ENCODE measurements at places on chromosomes 2 and 18.

GRCh38 chr2:236774171-236774570 is 204.5 kb downstream of the ACKR3 start:
- no peak for DNase-seq

DNA sequence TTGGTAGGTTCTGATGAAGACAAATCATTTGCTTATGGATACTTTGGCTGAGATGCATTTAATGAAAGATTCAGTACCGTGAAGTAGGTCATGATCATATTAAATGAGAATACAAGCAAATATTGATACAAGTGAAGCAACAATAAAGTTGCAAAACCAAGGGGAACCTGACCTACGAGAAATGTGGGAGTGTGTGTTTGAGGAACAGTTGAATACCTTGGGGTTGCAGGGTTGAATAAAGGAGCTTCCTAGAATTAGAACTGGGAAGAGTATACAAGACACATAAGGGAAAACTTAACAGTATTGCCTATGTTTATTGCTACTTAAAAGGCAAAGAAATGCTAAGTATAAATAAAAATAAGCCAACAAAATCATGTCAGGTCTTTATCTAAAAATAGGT is 702.9 kb downstream of the ERBB4 start:
- DNase-seq, result no peak

- no peak for DNase-seq
These were observed 47.0 kb upstream of the ST3GAL5 start for GRCh38 chr2:85935746-85936208.

DNA sequence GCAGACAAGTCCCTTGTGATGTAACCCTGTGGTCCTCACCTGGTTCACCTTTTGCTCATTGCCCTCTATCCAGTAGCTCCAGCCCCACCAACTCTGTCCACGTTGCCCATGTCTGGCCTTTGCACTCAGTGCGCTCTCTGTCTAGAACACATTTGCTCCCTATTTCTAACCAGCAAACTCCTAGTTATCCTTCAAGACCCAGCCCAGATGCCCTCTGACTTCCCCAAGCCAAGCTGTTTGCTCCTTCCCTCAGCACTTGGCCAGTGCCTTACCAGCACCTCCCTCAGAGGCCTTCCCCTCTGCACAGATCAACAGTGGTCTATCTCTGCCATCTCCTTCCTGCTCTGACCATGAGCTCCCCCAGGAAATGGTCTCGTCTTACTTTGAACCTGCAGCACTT is 137.7 kb downstream of the DYSF start:
- no peak for DNase-seq

- no peak for DNase-seq
These were observed 47.9 kb upstream of the PELI1 start for GRCh38 chr2:64192125-64192479.

DNA sequence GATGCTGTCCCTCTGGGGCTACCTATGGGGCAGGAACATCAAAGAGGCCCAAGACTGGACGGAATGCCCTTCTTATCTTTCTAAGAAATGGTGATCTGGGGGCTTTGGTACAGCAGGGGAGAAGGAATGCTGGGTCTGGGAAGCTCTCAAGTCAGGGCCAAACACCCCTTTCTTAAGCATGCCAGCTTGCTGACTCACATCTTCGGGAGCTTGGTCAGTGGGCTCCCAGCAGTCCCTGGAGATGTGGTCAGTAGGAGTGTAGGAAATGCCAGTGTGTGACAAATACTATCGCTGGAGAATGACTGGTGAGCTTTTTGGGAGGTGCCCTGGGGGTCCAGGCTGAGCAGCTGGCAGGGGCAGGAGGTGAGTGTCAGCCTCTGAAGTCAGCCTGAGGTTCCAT is 105.0 kb upstream of the CDC42EP3 start:
- no peak for DNase-seq

DNA sequence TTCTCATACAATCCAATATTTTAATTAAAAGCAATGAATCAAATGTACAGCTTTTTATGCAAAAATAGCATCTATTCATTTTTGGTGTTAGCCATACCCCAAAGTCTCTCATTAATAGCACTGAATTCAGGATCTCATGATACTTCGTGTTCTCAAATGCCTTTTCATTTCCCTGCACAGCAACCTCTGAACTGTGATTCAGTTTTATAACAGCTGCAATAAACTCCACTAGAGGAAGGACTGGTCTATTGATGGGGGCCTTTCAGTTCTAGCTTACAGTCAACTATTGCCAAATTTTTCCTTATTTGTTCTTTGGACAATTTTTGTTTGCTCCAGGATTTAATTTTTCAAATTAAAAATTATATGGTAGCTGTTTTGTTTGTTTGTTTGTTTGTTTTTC is 4.8 kb upstream of the TMEM87B start:
- no peak for DNase-seq

DNA sequence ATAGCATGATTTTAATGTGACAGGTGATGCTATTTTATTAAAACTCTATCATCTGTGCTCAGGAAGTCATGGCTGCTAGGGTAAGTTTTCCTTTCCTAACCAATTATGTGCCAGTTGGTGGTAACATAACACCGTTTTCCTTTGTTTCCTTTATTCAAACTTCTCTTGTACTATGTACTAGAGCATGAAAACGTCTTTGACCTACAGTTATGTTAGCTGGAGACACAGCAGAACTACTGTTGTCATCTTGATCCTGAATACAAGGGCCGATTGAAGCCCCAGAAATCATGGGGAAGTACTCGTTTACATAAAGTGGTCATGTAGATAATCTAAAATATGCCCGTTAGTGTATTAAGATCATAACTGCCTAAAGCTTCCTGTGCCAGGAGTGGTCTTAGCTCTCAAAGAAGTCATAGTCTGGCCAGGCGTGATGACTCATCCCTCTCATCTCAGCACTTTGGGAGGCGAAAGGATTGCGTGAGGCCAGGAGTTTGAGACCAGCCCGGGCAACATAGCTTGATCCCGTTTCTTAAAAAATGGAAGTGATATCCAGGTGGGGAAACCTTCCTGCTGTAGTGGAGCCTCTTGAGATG is 20.5 kb downstream of the NEDD4L start:
- DNase-seq, result no peak

- DNase-seq, result no peak
These were observed 8.4 kb upstream of the ZNF521 start for GRCh38 chr18:25360301-25360899.

- no peak for DNase-seq
These were observed 582 bp downstream of the RIOK3 start for GRCh38 chr18:23453680-23454058.

DNA sequence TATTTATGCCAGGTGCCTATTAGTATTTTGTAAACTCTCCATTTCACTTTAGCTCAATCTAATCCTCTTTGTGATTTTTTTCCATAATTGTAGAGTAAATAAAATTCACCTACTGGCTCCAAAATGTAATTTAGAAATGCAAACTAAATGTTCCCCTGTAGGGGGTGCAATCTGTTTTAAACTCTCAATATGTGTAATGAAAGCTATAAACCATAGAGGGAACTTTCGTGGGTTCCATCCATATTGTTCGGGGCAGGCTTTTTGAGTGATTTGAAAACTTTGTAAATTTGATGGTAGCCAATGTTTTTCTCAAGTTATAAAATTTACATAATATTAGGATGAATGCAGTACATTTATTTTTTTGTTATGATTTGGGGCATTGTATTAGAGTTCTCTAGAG is 49.4 kb downstream of the TSPYL6 start:
- no peak for DNase-seq

GRCh38 chr2:165373278-165374010 is 96.1 kb upstream of the CSRNP3 start:
- DNase-seq, result no peak

- no peak for DNase-seq
These were observed 4.5 kb upstream of the DYM start for GRCh38 chr18:49464718-49465598.

GRCh38 chr2:68839260-68839833 is 31.9 kb downstream of the BMP10 start:
- no peak for DNase-seq

GRCh38 chr18:52874774-52875173 is 534.8 kb downstream of the DCC start:
- DNase-seq, result no peak

- DNase-seq, result no peak
These were observed 36.0 kb upstream of the TANK start for GRCh38 chr2:161124201-161124600.

- DNase-seq, result no peak
These were observed 402.3 kb upstream of the GYPC start for GRCh38 chr2:126253669-126254068.

GRCh38 chr18:77716282-77716681 is 466.6 kb downstream of the GALR1 start:
- no peak for DNase-seq

GRCh38 chr2:125696560-125696959 is 959.4 kb upstream of the GYPC start:
- no peak for DNase-seq

DNA sequence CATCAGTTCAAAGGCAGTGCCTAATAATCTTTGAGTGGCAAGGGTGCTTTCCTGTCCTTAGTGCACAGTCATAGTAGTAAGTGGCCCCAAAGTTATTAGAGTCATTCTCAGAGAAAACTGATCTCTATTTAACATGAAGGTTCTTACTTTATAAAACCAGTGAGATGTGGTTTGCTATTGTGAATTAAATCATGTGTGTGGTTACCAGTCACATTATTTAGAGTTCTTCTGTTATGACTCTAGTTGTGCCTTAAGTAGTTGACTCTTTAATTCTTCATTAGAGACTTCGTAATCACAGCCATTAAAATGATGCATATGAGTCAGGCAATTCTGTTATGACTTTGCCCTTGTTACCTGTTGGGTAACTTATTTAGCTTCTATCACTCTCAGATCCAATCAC is 1392.9 kb upstream of the ACVR2A start:
- no peak for DNase-seq

GRCh38 chr2:96463119-96463518 is 42.0 kb downstream of the NEURL3 start:
- DNase-seq, result no peak

DNA sequence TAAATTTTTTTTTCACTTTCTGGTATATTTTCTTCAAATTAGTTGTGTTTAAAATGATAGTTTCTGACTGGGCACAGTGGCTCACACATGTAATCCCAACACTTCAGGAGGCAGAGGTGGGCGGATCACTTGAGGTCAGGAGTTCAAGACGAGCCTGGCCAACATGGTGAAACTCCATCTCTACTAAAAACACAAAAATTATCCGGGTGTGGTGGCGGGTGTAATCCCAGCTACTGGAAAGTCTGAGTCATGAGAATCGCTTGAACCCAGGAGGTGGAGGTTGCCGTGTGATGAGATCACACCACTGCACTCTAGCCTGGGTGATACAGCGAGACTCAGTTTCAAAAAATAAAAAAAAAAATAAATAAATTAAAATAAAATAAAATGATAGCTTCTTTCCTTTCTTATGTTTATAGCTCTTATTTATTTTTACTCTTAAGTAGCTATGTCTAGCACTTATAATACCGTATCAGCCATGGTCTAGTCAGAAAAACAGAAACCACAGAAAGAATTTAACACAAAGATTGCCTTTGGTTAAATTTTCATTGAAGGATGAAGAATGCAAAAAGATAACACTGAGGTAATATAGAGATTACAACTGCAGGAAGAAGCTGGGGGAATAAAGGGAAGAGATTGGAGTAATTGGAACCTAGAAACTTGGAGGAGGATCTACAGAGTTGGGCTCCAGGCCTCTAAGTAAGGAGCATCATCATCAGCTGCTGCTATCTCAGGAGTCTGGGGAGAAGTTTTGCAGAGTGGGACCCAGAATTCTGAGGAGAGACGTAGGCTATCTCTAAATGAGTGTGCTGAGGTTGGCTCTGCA is 54.7 kb upstream of the MBOAT2 start:
- no peak for DNase-seq

- no peak for DNase-seq
These were observed 204.2 kb downstream of the GBX2 start for GRCh38 chr2:235963853-235964577.

DNA sequence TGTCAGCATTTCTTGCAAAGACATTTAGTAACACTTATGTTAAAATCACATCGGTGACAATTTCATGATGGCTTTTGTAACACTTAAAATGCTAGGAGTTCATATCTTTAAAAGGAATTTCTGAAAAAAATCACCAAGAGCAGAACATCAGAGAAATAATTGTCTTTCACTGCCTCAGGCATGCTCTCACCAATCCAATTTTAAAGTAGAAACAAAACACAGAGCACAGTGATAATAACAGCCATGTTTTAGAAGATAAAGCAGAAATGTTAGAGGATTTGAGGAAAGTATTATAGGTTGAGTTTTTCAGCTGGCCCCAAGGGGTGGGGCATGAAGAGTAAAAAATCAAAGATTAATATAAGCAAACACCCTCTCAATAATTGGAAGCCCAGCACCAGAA is 1037.6 kb downstream of the DSC3 start:
- DNase-seq, result no peak

- no peak for DNase-seq
These were observed 35.4 kb upstream of the WIPF1 start for GRCh38 chr2:174632841-174633622.

DNA sequence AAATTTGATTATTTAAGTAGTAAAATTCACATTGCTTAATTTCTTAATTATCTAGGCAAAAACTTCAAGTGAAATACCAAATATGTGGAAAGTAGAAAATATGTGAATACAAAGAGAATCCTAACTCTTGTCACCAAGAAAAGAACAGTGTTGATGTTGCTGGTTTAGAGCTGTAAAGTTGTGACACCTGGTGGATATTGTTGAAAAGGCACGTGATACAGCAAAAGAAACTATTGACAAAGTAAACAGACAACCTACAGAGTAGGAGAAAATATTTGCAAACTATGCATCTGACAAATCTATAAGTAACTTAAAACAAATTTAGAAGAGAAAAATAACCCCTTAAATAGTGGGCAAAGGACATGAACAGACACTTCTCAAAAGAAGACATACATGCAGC is 25.6 kb upstream of the ZC3H15 start:
- no peak for DNase-seq

GRCh38 chr18:76658627-76659026 is 163.6 kb upstream of the ZNF516 start:
- DNase-seq, result peak; percentile 1

DNA sequence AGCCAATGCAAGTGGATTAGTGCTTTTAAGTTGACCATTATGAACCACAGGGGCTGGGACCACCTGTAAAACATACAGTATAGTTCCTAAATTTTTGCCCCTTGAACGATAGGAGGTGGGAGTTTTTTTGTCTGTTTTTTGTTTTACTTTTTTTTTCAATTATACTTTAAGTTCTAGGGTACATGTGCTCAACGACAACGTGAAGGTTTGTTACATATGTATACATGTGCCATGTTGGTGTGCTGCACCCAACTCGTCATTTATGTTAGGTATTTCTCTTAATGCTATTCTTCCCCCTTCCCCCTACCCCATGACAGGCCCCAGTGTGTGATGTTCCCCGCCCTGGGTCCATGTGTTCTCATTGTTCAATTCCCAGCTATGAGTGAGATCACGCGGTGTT is 1797.9 kb upstream of the PIK3C3 start:
- DNase-seq, result no peak

DNA sequence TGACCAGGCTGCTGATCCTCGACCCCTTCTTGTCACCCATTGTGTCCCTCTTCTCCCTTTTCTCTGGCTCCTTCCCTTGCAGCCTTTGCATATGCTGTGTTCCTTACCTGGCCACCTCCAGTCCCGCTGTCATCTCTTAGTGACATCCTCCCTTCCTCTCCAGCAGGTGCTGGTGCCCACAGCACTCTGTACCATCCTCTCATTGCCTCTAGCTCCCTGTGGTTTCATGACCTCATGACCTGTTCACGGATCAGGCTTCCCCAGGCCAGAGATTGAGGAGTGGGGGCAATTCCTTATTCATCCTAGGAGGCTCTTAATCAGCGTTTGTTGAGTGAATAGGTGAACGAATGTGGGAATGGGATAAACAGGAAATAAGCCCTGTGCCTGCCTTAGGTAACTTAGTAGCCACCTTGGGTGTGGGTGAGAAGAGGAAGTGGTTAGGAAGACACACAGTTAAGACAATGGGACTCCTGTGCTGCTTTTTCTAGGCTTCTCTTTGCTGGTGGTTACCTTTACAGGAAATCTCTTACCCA is 35.5 kb downstream of the ITGA6 start:
- DNase-seq, result no peak
